Mesendoderm (in vitro differentiated cells): ENCODE measurements at places on chromosomes 5 and 9.

DNA sequence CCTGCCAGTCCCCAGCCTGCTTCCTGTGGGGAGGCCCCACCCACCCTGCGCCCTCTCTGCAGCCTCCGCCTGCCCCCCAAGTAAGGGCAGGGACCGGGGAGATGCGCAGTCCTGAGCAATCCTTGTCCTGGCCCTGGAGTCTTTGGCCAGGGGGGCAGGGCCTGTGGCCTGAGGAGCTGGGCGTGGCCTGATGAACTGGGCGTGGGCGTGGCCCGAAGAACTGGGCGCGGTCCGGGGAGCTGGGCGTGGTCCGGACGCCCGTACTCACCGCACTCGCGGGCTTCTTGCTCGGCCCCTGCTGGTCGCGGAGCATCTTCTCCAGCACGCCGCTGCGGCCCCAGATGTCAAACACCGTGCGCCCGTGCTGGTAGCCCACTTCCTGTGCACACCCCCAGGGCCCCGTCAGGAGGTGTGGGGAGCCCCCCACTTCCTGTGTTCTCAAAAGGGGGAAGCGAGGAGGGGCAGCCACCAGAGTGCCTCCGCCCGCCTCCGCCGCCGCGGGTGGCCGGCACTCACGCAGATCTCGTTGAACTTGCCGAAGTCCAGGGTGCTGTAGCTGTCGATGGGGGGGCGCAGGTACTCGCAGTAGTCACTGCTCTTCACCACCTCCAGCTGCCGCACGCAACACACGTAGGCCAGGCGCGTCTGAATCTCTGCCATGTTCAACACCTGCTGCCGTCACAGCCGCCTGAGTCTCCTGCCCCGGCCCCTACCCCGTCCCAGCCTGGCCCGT lies 2.7 kb upstream of the NSMF start:
- peak; percentile 82 for DNase-seq

- peak; percentile 25 for DNase-seq
Observed at GRCh38 chr5:171797543-171797942, 11.9 kb downstream of the SMIM23 start.

- DNase-seq: peak; percentile 93
Observed at GRCh38 chr5:112848116-112848811, 12.8 kb upstream of the SRP19 start.

GRCh38 chr5:1488882-1489680 lies 34.7 kb downstream of the LPCAT1 start:
- no peak for DNase-seq

DNA sequence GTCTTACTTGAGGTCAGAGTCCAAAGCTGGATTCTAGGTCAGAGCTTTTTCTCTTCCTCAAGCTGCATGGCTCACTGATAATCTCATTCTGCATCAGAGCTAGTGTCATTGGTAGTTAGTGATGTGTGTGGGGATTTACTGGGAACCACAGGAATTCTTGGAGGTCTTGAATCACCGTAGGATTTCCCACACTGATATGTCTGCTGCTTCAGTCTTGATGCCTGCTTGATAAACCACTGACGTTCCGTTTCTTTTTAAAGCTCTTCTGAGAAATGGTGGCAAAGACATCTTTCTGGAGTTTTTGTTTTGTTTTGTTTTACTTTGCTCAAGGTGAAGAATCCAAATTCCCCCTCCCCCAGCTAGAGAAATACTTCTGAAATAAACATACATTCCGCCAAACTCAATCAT lies 1.2 kb upstream of the GARIN3 start:
- DNase-seq: peak; percentile 47

DNA sequence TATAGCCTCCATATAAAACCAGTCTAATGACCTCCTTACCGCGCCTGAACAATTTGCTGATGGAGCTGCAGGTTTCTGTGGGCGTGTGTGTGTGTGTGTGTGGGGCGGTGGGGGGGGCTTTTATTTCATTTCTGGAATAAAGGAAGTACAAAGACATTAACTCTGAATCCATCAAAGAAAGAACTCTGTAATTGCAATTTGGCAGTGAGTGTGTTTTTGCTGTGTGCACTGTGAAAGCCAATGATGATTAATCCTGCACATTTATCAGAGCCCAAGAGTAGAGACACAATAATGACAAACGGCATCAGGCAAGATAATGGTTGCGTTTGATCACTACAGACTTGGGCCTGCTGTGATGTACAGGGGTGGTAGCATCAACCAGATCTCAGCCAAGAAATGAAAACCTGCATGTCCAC lies 29.3 kb upstream of the NDFIP1 start:
- no peak for DNase-seq

DNA sequence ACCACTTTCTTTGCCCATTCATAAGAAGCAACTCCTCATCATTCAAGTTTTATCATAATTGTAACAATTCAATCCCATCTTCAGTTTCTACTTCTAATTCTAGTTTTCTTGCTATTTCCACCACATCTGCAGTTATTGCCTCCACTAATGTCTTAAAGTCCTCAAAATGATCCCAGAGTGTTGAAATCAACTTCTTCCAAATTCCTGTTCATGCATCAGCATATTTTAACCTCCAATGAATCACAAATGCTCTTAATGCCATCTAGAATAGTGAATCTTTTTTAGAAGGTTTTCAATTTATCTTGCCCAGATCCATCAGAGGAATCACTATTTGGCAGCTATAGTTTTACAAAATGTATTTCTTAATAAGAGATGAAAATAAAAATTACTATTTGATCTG lies 3.2 kb upstream of the SRP19 start:
- no peak for DNase-seq

DNA sequence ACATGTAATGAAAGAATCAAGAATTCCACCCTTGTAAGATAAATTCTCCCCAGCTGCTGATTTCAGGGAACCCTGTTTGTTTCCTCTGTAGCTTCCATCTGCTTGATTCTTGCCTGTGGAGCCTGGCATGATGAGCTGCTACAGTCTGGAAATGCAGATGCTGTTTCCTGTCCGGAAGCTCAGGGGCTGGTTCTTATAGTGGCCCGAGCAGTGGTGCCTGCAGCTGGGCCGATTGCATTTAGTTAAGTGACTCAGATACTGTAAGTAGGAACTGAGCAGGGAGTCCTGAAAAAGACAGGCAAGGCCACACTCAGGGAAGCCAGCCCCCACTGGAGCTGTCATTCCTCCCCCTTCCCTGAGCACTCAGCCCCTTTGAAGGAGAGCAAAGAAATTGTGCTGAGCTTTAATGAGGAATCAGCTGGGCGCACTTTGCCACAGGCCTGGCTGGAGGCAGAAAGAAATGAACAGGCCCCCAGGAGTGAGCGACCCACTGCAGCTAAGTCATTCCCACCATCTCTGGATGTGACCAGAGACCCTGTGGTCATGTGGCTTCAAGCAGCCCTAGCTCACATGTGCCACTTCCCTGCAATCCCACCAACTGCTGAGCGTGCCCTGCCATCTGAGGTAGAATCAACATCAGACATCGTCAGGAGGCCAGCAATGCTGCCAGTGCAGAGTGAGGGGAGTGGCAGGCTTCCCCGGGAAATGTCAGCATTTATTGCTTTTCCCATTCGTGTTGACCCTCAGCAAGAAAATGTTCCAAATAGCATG lies 206.0 kb upstream of the WWC1 start:
- no peak for DNase-seq

- no peak for DNase-seq
Observed at GRCh38 chr5:52856564-52856963, 68.8 kb downstream of the ITGA1 start.

- DNase-seq: no peak
Observed at GRCh38 chr9:135888766-135889394, 18.5 kb downstream of the CAMSAP1 start.

DNA sequence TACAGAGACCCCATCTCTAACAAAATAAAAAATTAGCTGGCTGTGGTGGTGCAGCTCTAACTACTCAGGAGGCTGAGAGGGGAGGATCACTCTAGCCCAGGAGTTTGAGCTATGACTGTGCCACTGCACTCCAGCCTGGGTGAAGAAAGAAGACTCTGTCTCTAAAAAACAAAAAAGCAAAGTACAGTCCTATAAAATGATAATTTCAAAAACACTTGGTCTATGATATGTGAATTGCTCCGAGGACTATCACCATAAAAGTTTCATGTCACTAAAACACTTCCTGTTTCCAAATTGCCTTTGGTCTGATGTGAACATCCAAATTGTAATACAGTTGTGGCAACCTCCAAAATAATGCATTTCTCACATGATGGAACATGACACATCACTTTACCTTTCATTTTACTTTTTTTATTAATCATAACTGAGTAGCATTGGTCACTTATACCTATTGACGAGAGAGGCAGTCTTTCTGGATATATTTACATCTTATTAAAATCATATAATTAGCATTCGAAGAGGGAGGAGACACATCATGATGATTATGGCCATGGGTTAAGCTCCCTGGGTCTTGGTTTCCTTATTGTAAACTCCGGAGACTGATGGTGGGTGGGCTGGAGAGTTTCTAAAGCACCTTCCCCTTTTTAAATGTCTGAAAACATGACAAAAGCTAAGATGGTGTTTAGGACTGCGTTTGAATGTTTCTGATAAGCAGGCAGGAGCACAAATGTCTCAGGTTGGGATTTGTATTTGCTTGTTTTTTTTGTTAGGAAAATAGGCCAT lies 25.8 kb upstream of the CD180 start:
- DNase-seq: no peak

DNA sequence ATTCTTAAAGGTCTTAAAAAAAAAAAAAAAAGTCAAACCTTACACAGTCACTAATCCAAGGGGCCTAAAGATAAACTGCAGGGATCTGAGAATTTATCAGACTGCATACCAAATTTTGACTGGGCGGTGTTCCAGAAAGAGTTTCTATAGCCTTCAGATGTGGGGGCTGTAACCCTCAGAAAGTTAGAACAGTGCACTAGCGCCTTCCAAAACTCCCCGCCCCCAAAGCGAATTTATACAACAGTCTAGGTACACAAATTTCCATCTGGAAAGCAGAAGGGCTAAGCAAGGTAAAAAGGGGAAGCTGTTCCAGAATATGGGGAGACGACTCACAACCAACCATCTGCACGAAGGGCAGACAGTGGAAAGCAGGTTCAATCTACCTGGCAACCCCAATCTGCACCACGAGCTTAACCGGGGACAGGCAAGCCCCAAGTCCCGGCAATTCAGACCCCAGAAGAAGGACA lies 813 bp downstream of the ERMP1 start:
- DNase-seq: no peak

DNA sequence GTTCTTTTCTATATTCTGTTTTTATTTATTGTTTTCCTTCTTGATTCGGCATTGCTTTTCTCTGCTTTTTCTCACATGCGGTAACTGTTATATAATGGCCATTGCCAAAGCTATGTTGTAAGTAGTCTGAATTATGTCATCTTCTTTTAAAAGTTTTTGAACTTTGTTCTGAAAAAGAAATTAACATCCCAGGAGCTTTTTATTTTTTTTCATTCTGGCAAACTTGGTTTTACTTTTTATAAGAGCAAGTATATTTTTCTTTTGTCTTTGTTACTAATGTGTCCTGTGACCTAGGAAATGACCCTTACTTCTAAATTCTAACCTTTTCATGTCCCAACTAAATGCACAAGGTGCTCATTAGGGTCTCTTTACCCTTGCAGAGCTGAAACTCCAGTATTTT lies 26.7 kb upstream of the IZUMO3 start:
- no peak for DNase-seq

DNA sequence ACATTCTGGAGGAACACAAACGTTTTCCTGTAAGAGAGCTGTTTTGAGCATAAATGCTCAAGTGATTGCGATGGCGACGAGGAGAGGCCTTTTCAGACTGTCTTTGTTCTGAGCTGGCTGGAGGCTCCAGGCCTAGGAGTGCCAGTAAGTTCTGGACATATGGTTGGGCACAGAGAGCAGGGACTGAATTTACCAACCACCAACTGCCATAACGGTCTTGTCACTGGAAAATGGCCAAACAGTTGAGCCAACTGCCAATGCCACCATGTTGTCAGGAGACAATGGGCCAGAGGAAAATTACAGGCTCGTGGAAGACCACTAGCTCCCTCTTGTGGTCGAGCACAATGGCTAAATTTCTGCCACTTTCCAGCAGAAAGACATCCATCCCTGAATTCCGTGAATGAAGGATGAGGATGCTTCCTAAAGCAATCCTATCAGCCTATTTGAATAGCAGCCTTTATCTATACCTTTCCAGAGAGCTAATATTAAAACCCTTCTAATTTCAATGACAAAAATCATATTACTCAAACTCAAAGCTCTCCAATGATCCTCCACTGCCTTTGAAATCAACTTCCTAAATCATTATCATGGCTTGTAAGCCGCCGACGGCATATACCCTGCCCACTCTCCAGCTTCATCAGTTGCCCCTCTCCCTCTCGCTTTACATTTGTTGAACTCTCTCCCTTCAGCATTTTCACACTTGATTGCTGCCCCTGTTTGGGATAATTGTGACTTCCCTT lies 66.9 kb upstream of the GLIS3 start:
- peak; percentile 78 for DNase-seq

GRCh38 chr9:113584428-113585084 lies 121.0 kb downstream of the RGS3 start:
- no peak for DNase-seq

DNA sequence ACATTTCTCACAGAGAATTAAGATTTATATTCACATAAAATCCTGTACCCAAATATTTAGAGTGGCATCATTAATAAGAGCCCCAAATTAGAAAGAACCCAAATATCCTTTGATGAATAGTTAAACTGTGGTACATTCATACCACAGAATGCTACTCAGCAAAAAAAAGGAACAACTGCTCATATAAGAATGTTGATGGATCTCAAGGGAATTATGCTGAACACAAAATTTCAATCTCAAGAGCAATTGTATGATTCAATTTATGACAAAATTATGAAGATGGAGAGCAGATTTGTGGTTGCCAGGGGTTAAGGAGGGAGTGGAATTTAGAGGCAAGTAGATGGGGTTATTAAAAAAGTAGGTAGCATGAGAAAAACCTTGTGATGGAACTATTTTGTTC lies 4.5 kb upstream of the PAIP1 start:
- DNase-seq: no peak

- no peak for DNase-seq
Observed at GRCh38 chr5:172541773-172542136, 87.4 kb upstream of the SH3PXD2B start.

GRCh38 chr9:73780916-73781315 lies 629.3 kb downstream of the ANXA1 start:
- peak; percentile 1 for DNase-seq

GRCh38 chr5:25160891-25161290 lies 516.1 kb upstream of the CDH10 start:
- no peak for DNase-seq

DNA sequence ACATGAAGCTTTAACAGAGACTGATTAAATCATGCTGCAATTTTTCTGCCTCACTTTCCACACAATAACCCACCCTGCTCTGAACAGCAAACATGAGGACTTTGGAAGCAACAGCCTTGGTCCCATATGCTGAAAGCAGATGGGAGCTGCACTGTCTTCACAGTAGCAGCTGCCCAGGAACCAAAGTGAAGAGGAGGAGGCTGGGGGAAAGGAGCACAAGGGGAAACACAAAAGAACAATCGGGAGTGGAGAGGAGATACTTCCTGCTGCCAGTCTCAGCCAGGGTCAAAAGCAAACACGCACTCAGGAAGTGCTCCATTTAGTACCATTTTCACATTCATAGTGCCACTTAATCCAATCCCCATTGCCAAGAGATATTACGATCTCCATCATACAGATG lies 183.3 kb upstream of the PUM3 start:
- no peak for DNase-seq

GRCh38 chr9:125631391-125632085 lies 75.5 kb downstream of the MAPKAP1 start:
- peak; percentile 65 for DNase-seq

GRCh38 chr5:11985993-11986392 lies 81.7 kb upstream of the CTNND2 start:
- DNase-seq: no peak
